ENCODE measurements at places on chromosomes 2 and 18.

- DNase-seq = no peak
These were observed 351.9 kb upstream of the SALL3 start for GRCh38 chr18:78627551-78628346.

DNA sequence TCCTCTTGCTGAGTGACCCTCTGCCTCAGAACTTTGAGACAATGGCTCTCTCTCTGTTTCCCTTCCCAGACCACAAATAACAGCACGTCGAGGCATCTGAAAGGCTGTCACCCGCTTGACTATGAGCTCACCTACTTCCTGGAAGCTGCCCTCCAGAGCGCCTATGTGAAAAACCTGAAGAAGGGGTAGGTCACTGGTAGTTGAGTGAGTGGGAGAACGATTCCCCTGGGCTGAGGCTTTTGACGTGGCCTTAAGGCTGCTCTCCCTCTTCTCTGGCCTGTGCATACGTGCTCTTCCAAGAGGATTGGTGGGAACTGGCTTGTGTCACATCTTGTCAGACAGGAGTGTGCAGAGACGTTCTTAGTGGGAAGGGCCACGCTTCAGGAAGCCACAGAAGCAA lies 63.1 kb upstream of the MCFD2 start:
- DNase-seq = peak; percentile 48

- no peak for DNase-seq
These were observed 177.9 kb downstream of the CYRIA start for GRCh38 chr2:16487686-16488085.

GRCh38 chr18:5530629-5531178 lies 13.1 kb downstream of the EPB41L3 start:
- DNase-seq = no peak

GRCh38 chr2:202870431-202871299 lies 901 bp downstream of the ICA1L start:
- DNase-seq = peak; percentile 69

GRCh38 chr18:79136742-79137141 lies 67.5 kb downstream of the ATP9B start:
- DNase-seq = no peak

DNA sequence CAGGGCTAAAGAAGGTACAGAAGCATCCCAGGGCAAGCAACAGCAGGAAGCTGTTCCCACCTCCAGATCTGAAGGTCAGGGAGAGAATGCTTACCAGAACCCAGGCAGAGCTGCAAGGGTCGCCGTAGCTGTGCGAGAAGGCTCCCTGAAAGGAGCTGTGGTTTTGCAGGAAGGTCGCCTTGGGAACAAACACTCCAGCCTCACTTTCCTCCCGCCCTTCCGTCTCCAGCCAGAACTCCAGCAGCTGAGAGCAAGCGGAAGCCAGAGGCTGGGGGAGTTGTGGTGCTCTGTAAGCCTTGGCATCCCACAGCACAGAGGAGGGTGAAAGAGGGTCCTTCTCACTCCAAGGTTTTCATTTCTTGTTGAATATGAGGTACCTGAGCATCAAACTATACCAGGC lies 18.3 kb upstream of the ICOS start:
- DNase-seq = no peak

- DNase-seq = no peak
These were observed 28.6 kb downstream of the BOD1L2 start for GRCh38 chr18:57175532-57175931.

- no peak for DNase-seq
These were observed 109.2 kb downstream of the COPS8 start for GRCh38 chr2:237194906-237195305.

DNA sequence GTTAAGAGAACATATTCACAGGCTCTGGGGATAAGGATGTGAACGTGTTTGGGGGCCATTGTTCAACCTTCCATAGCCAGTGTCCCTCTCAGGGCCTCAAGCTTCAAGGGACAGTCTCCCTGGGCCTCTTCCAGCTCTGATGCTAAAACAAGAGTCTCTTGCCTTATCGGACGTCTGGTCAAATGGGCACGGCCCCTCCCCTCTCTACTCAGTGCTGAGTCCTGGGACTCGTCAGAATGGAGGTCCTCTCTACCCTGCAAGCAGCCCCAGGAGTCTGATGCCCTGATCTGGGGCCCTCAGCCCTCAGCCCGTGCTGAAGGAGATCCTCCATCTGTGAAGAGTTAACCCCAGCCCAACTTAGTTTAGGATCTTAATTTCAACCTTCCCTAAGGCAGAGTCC lies 198.2 kb downstream of the ZFP36L2 start:
- DNase-seq = no peak

- no peak for DNase-seq
These were observed 2.1 kb downstream of the SERPINB10 start for GRCh38 chr18:63909870-63910269.

GRCh38 chr18:25735459-25735858 lies 355.0 kb downstream of the SS18 start:
- DNase-seq = no peak

GRCh38 chr2:70141902-70142589 lies 48.8 kb downstream of the C2orf42 start:
- no peak for DNase-seq

- DNase-seq = no peak
These were observed 76.2 kb downstream of the MAP3K20 start for GRCh38 chr2:173151671-173152401.

GRCh38 chr2:176763130-176763529 lies 449.5 kb upstream of the HNRNPA3 start:
- no peak for DNase-seq

GRCh38 chr2:163155279-163155883 lies 316.8 kb upstream of the KCNH7 start:
- DNase-seq = no peak

DNA sequence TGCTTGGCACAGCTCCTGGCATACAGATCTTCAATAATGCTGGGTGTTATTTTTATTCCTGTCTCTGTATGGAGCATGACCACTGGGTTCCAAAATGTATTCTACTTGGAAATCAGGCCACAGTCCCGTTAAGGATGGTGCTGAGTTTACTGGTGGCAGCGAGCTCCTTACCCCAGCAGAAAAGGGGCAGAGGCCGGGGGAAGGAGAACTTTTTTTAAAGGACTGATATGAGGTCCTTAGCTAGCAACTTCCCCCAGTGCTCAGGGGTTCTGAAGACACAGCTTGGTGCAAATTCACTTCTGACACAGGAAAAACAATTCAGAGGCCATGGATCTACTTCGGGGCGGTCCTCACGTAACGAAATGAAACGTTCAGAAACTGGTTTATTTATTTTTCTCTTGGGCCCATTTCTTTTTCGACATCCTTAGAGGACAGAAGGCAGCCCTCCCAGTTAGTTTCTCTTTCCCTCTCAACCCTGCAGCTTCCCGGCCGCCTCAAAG lies 872 bp downstream of the RDH14 start:
- DNase-seq = no peak

- DNase-seq = no peak
These were observed 248.8 kb upstream of the SLC39A10 start for GRCh38 chr2:195408196-195408595.

DNA sequence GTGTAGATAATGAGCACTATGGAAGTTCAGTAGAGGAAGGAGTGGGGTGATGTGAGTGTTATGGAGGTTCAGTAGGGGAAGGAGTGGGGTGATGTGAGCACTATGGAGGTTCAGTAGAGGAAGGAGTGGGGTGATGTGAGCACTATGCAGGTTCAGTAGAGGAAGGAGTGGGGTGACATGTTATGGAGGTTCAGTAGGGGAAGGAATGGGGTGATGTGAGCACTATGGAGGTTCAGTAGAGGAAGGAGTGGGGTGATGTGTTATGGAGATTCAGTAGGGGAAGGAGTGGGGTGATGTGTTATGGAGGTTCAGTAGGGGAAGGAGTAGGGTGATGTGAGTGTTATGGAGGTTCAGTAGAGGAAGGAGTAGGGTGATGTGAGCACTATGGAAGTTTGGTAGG lies 116.3 kb upstream of the SMAD7 start:
- no peak for DNase-seq

DNA sequence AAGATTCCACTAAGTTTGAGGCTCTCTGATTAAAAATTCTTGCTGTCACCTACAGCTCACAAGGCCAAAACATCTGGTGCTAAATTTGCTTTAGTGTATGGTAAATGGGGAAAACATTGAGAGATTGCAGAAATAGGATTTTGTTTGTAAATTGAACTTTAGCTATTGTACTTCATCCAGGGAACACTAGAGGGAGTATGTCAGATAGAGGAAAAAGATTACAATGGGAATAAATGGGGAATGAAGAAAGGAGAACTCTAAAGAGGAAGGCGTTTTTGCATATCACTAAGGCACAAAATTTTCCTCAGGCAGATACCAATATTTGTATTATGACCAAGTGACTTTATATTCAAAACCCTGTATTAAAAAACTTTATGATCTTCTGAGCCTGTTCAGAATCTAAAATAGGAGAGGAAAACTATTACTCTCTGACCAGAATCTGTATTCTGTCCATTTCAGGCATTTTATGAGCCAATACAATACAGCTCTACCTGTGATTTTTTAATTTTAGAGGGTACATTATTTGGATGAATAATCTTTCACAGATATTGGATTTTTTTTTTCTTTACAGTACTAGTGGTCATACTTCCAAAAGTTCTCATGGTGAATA lies 52.3 kb upstream of the ITGB6 start:
- DNase-seq = no peak

GRCh38 chr2:191318729-191319078 lies 73.5 kb downstream of the MYO1B start:
- no peak for DNase-seq

DNA sequence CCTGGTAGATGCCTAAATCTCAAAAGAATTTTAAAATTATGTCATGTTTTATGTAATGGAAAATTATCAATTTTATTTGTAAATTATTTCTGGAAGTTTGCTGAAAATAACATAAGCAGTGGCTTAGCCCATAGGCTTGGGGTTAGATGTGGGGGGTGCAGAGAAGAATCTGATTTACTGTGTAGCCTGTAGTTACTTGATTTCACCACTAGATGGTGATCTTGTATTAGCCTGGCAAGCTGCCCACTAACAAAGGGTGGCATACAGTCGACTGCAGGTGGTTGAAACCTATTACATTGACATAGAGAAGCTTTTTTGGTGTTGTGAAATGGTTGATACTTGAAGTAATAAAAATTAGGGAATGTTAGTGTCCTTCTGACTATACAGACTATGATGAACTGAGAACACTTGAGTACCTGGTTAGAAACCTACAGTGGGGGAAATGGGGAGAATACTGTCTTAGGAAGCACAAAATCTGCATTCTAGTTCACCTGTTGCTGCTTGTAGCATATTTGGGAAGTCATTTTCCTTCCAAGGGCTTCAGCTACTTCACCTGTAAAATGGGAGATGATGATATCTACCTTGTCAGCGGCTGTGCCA lies 191.0 kb upstream of the LHCGR start:
- DNase-seq = no peak

GRCh38 chr2:9204939-9205338 lies 1.7 kb upstream of the ASAP2 start:
- DNase-seq = no peak

DNA sequence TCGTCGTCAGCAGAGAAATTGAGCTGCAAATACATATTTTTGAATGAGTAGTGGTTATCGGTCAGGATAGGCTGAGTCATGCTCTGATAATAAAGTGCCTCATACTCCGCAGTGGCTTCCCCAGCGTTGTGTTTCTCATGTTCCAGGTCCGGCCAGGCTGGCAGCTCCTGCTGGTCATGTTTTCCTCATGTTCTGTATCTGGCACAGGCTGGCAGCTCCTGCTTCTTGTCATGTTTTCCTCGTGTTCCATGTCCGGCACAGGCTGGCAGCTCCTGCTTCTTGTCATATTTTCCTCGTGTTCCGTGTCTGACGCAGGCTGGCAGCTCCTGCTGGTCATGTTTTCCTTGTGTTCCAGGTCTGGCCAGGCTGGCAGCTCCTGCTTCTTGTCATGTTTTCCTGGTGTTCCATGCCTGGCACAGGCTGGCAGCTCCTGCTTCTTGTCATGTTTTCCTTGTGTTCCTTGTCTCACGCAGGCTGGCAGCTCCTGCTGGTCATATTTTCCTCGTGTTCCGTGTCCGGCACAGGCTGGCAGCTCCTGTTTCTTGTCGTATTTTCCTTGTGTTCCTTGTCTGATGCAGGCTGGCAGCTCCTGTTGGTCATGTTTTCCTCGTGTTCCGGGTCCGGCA lies 148.9 kb downstream of the ATP9B start:
- no peak for DNase-seq

DNA sequence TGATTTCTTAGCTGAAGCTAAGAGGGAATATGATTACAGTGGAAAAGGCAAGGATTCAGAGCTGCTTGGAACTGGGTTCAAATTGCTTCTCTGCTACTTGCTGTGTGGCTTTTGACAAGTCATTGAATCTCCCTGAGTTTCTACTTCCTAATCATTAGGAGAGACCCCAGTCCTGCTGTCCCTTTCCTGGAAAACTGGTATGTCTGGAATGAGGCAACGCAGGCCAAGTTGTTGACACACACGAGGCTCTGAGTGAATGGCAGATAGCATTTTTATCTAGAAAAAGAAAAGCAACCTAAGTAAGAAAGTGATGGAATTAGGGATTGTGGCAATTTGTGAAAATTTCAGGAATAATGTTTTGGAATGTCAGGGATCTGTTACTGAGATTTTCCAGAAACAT lies 123.6 kb downstream of the LPIN1 start:
- no peak for DNase-seq

GRCh38 chr2:216660496-216660895 lies 27.3 kb downstream of the IGFBP2 start:
- DNase-seq = no peak

DNA sequence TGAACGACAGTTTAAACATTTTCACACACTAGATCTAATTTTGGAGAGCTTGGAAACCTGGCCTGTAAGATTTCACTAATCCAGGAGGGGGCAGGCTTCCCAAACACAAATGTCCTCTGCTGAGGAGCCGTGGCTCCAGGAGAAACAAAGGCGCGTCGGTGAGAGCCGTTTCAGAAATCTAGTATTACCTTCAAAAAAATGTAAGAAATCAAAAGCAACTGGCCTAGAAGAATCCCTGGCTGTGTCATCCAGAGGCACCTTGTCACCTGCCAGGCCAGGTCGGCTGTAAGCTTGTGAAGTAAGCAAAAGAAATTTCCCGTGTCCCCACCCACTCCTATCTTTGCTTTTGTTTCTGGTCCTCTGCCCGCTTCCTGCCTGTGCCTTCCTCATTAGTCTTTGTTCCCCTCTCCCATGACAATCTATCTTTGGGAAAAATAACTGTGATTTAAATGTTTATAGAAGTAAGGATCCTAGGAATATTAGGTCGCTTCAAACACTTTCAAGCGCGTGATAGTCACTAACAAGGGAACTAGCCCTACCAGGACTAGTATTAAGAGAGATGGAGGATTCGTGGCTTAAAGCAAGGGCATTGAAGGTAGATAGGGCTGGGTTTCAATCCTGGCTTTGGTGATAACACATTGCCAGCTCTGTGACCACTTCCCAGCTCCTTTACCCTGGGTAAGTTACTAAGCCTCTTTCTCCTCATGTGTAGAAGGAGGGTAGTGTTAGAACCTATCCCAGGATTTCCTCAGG lies 99.5 kb upstream of the STK39 start:
- peak; percentile 70 for DNase-seq
